ENCODE measurements at places on chromosomes 5 and 9.

- DNase-seq: no peak
These were observed 286.9 kb upstream of the CLINT1 start for GRCh38 chr5:158145827-158146226.

DNA sequence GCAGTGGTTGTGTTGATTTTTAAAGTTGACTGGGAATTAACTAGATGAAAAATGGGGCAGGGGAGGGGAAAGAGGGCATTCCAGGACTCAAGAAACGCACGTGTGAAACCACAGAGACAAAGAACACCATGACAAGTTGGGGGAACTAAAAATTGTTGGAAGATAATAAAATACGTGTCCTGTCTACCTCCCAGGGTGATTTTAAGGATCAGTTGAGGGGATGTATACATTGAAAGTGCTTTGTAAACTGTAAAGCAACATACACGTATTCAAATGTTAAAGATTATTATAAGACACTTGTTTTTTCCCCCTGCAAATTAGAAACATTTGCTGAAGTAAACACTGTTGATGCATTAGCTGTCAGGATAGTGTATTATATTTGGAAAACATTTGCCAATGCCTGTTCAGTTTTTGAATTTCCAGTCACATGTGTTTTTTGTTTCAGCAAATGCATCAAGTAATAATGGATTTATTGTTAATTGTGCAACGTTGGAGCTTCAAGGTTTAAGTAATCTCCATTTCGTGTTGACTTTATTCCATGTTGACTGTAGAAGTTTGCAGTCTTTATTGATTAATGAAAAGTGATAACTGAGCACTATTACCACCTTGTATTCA is 412.7 kb downstream of the ACTL7B start:
- DNase-seq: no peak

GRCh38 chr5:154236011-154236410 is 45.5 kb downstream of the GALNT10 start:
- no peak for DNase-seq

DNA sequence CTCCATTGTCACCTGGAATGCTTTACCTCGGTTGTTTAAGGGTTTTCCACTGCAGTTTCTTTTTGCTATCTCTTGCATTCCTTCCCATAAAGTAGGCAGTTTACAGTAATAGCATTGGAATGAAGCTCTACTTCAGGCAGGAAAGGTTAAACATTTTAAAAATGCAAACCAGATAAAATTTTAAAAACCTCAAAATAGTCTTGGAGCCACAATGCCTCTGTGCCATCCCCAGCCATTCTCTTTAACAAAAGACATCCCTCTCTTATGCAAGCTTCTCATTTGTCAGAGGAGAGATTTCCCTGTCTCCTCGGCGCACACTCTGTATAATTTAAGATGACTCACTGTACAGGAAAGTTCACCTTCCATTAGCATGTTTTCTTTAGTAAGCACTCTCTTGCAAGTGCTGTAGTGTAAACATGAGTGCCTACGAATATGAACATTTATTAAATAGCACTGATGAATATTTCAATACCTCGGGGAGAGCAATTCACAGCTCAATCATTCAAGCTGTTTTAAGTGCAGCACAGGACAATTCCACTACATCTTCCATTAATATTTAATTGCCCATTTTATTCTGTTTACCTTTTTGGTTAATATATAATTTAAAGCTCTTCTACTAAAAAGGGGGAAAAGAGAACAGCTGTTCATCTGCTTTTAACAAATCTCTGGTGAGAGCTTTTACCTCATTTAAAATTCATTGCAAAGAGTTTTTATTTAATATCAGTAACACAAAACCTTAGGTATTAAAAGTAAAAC is 343.6 kb downstream of the SPATA31D1 start:
- no peak for DNase-seq

DNA sequence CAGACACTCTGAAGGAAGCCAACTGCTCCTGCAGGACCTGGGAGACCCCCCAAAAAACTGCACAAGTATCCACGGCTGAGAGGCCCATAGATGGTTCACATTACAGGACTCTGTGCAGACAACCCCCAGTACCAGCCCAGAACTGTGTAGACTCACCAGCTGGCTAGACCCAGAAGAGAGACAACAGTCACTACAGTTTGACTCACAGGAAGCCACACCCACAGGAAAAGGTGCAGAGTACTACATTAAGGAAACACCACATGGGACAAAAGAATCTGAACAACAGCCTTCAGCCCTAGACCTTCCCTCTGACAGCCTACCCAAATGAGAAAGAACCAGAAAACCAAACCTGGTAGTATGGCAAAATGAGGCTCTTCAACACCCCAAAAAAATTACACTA is 281.2 kb upstream of the RGMB start:
- DNase-seq: no peak

DNA sequence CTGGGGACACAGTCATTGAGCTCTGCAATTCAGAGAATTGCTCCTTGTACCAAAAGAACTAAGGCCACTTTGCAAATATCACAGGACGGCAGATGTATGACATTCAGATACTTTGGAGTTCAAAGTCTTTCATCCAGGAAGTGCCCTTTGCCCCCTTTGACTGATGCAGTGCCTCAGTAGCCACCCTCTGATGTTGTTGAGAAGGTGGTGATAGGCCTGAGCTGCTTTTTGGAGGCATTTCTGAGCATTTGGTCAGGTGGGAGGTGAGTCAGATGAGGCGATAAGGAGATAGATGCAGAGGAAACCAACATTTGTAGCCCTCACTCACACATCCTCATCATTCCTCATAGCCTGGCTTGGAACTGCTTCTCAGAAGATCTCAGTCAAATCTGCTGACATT is 63.4 kb downstream of the ANGPTL2 start:
- DNase-seq: no peak

GRCh38 chr9:38708759-38709158 is 11.2 kb downstream of the FAM240B start:
- no peak for DNase-seq

DNA sequence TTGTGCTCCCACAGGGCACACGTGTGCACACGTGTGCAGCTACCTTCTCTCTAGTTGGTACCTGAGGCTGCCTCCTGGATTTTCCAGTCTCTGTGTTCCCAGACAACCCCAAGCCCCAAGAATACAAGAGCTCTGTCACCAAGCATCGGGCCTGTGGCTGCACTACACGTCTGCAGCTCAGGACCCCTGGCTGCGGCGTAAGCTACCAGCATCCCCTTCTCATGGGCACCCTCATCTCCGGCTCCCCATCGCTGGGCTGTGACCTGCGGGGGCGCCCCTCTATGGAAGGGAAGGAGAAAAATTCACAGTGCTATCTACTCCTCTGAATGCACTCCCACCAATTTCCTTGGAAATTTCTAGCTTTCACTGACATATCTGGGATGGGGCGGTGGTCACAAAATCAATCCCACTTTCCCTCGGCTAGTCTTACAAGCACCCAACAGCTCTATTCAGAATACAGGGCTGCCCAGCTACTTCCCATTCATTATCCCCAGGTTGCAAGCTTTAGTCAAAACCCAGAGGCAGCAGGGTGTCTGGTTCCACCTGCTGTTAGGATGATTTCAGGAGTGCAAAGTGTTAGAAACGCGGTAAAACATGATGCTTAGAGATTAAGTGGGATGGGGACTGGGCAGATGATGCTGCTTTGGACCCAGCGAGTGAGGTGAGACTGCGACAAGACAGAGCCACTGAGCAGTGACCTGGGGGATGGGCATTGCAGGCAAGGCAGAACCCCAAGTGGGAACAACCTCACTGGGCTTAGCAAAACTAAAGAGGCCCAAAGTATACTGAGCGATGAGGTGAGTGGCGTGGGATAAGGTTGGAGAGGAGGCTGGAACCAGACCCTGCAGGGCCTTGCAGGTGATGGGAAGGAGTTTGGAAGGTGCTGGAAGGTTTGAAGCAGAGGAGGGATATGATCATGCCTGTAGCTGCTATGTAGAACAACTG is 121.7 kb downstream of the KCNIP1 start:
- DNase-seq: no peak

DNA sequence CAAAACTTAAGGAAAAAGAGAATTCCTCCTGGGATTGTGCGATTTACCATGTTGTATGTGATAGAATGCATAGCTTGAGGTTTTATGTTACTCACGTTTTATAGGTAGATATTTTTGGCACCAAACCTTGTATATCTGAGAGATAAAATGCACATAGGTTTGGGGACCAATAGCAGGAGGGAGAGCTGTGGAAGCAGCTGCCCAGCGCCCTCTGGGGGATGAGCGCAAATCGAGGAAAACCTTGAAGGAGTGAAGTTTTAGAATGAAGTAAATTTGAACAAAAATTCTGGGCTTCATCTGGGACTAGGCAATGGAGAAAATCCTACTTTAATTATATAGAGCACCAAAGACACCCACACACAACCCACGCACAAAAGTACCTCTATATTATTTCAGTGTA is 197.0 kb downstream of the ADCY2 start:
- DNase-seq: no peak

DNA sequence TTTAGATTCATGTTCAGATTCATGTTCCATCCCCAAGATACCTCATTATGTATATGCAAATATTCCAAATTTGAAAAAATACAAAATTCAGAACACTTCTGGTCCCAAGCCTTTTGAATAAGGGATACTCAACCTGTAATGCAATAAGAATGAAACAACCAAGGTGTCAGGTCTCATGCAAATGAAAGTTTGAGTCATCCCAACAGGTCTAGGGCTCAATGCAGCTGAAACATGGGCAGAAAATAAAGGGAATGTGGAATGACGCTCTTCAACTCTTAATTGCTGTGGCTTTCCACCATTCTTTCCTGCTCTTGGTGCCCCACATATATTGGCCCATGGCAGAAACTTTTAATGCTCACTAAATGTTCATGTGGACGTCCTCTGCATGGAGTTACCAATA is 107.3 kb upstream of the DAPK1 start:
- no peak for DNase-seq

DNA sequence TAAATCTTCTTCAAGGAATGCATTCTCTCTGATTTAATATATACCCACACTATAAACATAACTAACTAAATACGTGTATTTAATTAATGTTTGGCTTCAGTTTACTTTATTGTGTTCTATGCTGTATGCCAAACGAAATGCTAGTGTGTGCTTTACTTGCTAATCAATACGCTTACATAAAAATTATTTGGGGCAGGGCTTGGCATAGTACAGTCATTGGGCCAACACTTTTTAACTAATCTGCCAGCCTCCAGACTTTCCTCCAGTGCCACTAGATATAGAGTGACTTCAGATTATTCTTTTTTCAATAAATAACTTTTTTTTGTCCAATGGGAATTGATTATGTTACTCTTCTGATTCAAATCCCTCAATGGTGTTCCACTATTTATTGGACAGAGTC is 8.7 kb upstream of the CARNMT1 start:
- DNase-seq: no peak

- DNase-seq: no peak
These were observed 20.5 kb downstream of the ERAP2 start for GRCh38 chr5:96896806-96897205.

GRCh38 chr5:90529939-90530677 is 724 bp upstream of the LYSMD3 start:
- DNase-seq: peak; percentile 66

- no peak for DNase-seq
These were observed 123.8 kb downstream of the FGF18 start for GRCh38 chr5:171543148-171543815.

- DNase-seq: no peak
These were observed 32.0 kb downstream of the SEMA6A start for GRCh38 chr5:116542619-116543018.

DNA sequence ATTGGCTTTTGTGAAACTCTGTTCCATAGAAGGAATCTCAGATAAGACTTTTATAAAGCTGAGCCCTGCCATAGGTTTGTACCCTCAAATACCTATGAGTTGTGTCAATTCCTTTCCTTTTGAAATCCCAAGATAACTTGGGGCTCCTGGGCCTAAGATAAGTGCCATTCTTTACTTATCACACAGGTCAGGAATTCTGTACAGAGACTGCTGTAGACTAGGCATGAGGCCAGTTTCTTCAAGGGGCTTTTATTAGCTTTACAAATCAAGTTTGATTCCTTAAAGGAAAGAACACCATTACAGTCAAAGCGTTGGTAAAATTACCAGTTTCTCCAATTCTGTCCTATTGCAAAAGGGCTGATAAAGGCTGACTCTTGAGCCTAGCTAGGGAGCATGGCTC is 39.2 kb downstream of the SHC3 start:
- DNase-seq: no peak

DNA sequence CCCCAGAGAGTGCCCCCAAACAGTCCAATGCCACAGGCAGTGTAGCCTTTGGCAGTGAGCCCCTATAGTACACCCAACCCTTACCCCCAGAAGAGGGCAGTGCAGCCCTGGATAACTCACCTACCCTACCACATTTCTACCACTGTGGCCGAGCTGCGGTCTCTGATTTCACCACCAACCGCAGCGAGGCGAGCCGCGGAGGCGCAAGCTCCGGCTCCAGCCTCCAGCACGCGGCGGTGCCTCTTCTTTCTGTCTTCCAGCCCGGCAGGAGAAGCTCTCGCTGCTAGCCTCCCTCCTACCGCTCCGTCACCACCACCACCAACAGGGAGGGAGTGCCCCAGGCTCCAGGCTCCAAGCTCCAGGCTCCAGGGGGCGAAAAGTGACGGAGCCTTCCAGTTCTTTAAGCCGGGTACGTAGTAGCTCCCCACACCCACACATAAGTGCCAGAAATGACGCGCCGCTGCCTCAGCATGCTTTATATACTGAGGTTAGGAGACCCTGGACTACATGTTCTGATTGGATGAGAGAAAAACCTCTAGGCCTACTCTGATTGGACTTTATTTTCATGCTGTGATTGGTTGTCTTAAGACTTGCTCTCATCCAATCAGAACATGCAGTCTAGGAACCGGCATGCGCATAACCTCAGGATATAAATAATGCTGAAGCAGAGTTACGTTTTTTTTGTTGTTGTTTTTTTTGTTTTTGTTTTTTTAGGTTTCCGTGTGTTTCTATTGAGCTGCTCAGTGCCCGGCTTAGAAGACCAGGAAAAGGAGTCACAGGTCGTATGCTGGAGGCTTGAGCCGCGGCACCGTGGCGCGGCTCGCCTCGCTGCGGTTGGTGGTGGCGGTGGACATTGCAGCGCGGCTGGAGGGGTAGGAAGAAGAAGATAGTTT is at the start of gene PCAT7:
PCAT7 (plus strand) TSS at position 645 of the 893 bp plus-strand sequence.
- no peak for DNase-seq

DNA sequence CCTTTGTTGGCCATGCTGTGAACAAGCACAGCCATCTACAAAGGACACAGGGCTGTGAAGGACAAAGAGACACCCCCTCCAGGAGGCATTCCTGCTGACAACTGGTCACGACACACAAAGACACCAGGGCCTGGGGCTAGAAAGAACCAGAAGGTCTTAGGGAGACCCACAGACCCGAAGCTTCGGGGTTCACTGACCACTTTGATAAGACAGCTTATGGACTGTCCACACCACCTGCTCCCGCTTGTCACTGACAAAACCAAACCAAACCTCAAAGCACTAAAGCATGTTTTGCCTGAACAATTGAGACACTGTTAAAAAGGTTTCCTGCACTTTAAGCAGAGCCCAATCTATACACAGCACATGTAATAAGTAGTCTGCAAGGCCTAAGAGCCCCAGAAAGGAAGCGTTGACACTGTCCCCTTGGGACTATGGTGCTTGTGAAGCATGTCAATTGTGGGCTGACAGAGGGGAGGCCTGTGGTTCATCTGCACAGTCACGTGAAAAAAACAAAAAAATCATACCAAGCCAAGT is 185.0 kb downstream of the GAPVD1 start:
- DNase-seq: no peak

- no peak for DNase-seq
These were observed 100.8 kb upstream of the DHFR start for GRCh38 chr5:80755626-80756025.
